ENCODE measurements at places on chromosomes 11 and 22.

GRCh38 chr11:106077609-106078455, at the start of gene AASDHPPT:
Gene AASDHPPT (plus strand): TSS chr11:106077662. CDS start chr11:106077711, 49 bp downstream.
- peak; percentile 59 for DNase-seq

GRCh38 chr11:70494559-70495350, 96.4 kb downstream of the CTTN start:
- DNase-seq, result no peak

DNA sequence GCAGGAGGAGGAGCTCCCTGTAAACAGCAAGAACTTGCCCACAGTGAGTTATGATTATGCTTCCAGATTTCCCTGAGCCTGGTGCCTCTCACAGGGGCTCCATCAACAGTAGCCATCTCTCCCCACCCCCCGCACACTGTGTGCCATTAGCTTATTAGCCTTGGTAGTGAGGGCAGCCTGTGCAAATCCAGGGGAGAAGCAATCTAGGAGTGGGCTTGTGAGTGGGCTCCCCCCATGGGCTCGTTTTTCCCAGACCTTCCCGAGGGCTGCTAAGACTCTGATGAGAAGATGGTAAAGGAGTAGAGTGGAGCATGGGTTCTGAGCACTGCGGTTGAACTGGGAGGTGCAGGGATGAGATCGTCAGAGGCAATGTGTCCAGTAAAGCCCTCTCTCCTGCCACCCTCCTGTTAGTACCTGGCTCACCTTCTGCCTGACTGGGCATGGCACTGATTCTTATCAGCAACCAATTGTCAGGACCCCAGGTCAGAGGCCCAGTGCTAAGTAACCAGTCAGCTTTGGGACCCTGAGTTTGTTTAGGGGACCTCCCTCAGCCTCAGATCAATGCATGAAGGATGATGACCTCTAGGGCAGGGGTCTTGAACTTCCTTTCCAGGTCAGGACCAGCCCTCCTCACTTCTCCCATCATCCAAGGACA, 38.4 kb upstream of the TP53I11 start:
- DNase-seq, result no peak

GRCh38 chr11:106172386-106172991, 95.0 kb downstream of the AASDHPPT start:
- no peak for DNase-seq

DNA sequence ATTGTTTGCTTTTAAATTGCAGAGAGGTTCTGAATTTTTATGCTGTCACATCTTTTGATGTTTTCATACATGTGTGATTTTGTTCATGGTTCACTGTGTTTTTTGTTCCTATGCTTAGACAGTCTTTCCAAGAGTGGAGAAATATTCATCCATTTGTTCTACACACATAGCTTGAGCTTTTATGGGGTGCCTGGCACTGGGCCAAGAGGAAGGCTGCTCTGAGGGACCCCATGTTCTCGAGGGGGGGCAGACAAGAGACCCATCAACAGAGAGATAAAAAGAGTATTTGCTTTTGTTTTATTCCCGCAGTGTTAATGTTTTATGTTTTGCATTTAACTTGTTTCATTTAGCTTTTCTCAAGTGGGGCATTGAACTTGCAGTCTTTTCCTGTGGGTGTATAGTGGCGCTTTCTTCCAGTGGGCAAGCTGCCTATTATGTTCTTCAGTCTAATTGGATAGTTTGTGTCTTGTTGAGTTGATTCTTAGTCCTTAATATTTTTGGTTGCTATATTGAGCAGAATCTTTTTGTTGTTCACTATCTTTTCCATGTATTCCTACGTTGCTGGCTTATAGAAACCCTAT, 57.7 kb downstream of the CABIN1 start:
- DNase-seq, result no peak

GRCh38 chr11:26992031-26992541, 1.8 kb upstream of the FIBIN start:
- no peak for DNase-seq

GRCh38 chr11:74466916-74467885, at the start of gene KCNE3:
Gene KCNE3 (minus strand): TSS chr11:74467549. CDS start chr11:74457563, 9,986 bp downstream.
- DNase-seq, result no peak

DNA sequence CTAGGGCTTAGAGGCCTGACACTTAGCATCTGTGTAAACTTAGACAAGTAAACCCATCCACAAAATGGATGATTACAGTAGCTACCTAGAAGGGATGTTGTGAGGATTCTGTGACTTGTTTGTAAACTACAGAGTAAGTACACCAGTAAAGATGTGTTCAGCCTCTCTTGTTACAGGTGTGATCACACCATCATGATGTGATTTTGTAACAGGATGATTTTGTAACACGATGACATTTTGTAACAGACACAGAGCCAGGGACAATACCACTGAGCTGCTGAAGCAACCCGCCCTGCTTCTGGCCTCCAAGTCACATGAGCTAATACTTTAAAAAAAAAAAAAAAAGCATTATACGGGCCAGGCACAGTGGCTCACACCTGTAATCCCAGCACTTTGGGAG, 17.0 kb downstream of the FADD start:
- DNase-seq, result no peak

DNA sequence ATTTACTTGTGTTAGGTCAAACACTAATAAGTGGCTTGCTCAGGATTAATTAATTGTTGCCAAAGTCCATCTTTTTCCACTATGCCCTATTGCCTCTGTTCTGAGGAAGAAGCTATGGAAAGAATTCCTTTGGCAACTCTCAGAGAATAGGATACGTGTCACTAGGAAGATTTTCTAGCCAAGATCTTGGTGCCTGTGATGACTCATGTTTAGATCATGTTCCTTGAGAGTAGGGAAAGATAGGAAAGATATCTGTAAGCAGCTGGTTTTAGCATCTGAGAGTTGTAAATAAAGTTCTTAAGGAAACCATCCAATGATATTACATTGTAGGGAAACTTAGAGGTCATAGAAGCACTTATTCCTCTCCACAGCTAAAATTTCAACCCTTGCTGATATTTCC, 15.7 kb downstream of the SLN start:
- DNase-seq, result no peak

- DNase-seq, result no peak
Measured at GRCh38 chr11:131662993-131663392, 292.6 kb downstream of the NTM start.

GRCh38 chr11:117160826-117161225, 16.7 kb downstream of the PAFAH1B2 start:
- no peak for DNase-seq

GRCh38 chr11:73367482-73368024, 8.6 kb upstream of the RELT start:
- DNase-seq, result no peak

DNA sequence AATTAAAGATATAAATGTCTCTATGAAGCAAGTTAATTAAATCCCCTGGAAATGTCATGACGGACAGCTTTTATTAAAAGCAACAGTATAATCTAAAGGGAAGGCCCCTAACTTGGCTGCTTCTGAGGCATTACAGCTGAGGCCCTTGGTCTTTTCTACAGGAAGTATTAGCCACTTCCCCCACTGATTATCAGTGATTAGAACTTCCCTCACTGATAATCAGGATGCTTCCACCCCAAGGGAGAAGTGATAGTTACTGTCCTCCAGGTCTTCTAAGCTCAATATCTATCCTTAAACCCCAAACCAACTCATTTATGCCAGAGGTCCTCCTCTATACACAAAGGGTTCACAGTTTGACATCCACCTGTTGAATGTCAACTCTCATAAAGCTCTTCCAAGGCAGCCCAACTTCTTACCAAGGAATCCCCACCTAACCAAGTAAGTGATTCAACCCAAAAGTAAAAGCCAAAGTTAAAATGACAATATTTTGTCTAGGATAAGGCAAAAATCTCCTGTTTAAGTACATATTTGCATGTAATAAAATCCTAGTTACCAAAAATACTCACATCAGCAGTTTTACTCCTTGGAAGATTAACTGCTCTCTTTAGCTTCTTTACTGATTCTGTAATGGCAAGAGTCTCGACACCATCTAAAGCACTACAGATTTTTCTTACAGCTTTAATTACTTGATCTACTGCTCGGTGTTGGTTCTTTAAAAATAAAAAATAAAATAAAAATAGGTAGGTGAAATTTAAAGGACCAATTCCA, 58.6 kb upstream of the RPS13 start:
- no peak for DNase-seq

DNA sequence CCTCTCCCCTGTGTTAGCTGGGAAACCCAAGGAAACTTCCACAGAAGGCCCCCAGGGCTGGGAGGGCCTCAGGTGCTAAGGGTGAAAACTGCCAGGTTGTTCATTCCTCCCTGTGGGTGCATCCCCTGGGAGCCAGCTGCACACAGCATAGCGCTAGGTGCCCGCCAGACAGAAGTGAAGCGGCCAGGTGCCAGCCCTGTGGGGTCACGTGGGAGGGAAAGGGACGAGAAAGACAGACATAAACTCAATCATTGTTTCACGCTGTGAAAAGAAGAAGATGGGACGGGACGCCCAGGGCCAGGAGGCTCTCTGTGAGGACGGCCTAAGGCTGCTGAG, 31.6 kb upstream of the HMOX1 start:
- no peak for DNase-seq

DNA sequence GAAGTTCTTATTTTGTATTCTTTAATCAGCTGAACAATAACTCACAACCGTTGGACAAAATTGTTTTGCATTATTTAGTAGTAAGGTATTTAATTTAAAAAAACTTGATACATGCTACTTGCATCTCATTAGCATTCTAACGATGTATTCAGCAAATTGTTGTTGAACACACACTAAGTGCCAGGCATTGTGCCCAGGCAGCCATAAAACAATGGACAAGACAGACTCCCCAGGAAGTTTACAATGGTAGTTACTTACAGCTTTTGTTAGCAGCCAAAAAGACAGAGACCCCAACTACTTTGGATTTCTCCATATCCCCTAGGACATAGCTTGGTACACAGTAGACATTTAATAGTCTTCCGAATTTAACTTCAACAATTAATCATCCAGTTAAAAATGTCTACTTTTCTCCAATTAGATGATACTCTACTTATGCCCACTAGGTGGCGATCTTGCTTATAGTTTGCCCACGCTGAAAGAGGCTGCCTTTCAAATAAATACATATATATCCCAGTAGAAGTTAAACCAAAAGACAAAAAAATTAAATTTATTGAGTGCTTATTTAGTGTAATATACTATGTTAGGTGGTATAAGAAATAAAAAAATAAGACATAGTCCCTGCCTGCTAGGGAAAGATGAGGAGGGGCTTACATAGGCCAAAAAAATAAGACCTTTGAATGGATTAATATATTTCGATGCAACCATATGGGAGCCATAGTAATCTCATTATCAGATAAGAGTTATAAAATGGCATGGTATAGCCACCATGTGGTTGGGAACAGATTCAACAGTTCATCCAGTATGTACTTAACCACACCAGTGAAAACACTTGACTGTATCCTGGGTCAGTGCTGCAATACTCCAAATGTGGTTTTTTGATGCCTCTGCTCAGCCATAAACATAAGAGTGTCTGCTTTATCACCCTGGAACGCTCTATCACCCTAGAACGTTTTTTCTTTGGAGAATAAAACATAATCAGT, 2.0 kb upstream of the FJX1 start:
- peak; percentile 86 for DNase-seq

- DNase-seq, result no peak
Measured at GRCh38 chr11:129319751-129320150, 55.9 kb upstream of the BARX2 start.

All from hippocampal formation (tissue), 2 donors.